ENCODE measurements at places on chromosomes 7 and 10.

GRCh38 chr7:53602817-53603418 is 567.5 kb downstream of the POM121L12 start:
- no peak for DNase-seq

- no peak for DNase-seq
Observed at GRCh38 chr7:12578930-12579640, 8.6 kb downstream of the SCIN start.

DNA sequence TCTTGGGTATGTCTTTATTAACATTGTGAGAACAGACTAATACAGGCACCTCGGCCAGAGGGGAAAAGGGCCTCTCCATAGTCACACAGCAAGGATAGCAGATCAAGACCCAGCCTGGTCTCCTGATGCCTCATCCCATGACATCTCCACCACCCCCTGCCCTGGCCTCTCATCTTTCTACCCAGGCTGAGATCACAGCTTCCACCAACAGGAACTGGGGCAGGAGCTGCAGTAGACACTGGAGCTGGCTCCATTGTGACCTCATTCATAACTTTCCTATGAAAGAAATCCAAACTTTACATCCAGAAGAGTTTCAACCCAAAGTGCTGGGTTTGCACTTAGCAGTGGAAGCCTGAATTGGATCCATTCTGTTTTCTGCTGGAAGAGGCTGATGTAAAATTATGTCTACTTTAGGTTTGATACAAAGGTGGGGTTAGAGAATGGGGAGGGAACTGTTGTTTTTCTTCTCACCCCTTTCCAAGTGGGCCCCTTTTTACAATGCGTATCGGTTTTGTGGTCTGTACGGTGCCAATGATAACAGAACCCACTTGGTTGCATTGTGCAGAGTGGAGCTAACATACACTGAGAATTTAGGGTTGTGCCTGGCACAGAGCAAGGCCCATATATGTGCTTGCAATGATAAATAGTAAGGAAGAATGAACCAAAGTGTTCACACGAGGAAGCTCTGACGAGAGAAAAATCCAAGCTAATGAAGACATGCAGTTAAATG is 28.6 kb upstream of the INSIG1 start:
- no peak for DNase-seq

DNA sequence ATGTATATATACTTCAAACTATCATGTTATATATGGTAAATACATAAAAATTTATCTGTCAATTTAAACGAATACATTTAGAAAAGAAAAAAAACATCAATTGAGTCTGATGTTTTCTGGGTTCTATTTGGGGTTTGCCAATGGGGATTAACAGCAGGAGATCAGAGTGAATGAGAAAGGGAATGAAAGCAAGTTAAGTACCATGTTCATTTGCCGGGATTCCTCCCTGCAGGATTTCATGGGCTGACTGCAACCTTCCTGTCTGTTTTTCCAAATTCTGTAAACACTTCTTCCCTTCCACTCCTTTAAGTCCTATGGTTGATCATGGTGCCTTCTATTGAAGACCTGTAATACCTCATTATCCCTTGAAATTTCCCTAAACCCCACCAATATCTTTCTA is 33.9 kb upstream of the SEMA3A start:
- DNase-seq, result peak; percentile 63

DNA sequence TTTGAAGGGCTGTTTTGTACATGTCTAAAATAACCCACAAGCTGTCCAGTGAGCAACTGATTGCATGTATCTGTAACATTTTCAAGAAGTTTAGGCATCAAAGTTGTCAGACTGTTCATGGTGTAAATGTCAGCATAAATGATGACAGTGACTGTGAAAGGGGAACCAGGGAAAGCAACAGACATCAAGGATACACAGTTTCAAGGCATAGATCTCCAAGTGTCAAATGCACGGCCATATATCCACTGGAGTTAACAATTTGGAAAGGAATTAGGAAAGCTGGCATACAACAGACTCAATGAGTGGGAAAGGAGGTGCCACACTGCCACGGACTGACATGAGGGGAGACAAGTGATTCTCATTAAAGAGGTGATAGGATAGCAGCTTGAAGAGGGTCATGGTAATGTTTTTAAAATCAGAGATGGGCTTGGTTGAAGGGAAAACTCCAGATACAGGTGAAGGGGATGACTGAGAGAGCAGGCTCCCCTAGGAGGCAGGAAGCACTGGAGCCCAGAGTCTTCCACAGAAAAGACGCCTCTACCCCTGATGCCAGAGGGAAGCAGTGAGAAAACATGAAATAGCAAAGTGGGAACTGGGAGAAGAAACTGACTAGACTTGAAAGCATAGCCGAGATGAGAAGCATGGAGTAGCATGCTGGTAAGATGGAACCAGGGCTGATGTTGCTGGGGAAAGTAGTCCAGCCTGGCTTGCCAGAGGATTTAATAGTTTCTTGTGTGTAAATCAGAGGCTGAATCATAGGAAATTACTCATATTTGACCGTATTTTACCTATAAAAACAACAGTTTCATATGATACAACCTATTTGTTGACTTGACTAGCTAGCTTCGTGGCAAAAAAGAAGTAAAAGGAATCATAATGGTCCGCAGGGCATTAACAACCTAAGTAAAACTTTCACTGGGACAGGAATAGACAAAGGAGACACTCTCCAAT is 18.6 kb downstream of the NSMCE4A start:
- DNase-seq, result no peak

DNA sequence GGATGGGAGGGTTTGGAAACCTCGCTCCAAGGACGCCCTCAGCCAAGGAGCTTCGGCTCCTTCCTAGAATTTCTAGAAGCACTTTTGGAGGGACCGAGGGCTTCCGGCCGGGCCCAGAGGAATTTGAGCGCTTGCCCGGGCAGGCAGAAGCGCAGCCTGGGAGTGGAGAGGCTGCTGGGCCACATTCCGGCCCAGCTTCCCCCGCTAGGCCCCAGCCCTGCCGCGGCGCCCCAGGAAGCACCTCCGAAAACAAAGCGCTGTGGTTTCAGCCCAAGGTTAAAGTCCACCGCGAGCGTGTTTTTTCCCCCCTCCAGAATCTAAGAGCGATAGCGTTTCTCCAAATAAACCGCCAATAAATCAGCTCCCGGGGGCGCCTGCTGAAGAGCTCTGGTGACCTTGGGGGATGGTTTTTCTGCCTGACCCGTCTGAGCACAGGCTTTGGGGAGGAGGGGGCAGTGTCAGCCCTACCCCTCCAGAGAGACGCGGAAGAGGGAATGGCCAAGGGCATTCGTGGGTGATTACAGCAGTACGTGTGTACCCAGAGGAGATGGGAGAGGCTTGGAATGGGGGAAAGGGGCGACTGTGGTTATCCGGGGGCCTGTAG is 5.7 kb upstream of the TNRC18 start:
- DNase-seq, result no peak

GRCh38 chr7:73992101-73992562 is 35.8 kb upstream of the ELN start:
- no peak for DNase-seq

DNA sequence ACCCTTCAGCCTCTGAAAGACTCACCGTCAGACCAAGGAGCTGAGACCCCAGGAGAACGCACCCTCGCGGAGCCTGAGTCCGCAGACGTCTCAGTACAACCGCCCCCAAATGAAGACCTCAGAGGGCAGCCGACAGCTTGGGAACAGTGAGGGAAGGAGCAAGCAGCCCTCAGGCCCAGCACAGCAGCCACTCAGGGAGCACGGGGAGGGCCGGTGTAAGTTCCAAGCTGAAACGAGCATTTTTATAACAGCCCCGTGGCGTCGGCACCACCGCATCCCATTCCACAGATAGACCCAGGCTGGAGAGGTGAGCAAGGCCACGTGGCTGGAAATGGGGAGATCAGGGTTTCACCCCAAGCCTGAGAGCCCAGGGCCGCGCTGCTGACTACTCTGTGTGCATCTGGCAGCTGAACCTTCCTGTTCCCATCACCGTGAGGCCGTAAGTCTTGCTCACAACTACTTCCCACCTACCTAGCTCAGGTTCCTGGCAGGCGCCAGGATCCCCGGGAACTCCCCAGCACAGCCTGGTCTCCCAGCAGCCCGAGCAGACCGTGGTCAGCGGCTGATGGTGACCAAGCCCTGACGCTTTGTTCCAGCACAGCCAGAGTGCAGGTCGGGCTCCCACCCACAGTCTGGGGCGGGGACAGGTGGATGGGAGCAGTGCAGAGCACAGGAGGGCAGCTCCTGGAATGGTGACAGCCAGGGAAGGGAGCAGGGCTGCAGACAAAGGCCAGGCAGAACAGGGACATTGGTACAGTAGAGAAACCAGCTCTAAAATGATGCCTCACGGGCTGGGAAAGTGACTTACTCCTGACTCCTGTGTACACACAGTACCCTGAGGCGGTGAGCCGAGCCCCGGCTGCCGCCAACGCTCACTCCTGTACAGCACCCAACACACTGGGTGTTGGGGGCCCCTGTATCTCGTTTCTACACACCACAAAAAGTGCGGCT is 6.1 kb upstream of the NOM1 start:
- DNase-seq, result no peak

GRCh38 chr7:90594751-90595317 is 1.3 kb upstream of the CDK14 start:
- no peak for DNase-seq

DNA sequence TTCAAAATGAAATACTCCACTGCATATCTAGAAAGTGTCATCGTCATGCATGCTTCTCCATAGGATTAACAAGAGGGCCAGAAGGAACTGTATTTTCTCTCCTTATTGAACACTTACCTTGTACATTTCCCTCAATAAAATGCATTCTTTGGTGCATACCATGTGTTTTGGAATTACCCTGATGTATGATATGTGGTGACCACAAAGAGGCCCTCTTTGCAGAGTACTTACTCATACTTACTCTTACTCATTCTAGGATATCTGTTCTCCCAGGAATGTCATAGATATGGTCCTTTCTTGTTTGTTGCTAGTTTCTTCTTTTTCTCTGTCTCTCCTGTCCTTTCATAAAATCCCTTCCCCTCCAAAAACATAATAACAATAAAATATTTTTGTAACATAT is 1087.1 kb upstream of the POT1 start:
- DNase-seq, result no peak

GRCh38 chr10:554182-554848 is 135.2 kb downstream of the DIP2C start:
- no peak for DNase-seq

DNA sequence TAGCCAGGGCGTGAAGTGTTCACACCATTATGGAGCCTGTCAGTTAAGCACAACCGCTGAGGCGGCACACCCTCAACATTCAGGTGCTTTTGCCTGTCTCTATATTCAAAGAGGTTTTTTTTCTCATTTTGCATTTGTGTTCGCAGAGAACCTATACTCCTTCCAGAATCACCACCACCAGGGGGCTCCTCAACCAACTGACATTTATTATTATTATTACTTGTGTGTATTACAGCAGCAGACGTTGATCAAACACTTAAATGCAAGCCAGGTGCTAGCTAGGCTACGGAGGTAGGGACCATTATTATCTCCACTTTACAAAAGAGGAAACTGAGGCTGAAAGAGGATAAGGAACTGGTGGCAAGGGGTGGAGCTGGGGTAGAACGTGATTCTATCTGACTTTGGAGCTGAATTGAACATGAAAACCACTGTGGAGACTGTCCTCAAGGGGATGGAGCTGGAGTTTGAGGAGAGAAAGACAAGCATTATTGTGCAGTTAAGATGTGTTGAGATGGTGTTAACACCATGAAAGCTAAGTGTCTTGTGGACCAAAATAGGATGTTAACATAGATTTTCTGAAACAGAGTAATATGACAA is 133.8 kb upstream of the PLXNA4 start:
- DNase-seq, result no peak

DNA sequence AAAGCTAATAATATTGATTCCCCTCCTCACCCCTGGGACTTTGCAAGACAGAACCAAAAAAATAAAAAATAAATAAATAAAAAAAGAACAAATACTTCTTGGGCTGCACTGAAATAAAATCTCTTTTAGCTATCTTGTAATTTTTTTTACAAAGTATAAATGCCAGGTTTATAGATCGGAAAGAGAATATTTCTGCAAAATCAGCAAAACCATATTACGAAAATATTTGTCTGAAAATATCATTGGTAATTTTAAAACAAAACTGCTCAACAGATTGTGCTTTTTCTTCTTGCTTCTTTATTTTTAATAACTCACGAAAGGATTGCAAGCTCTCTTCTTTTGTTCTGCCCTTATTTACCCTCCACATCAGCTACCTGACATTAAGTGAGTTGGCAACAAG is 213.3 kb downstream of the PLXDC2 start:
- DNase-seq, result no peak

DNA sequence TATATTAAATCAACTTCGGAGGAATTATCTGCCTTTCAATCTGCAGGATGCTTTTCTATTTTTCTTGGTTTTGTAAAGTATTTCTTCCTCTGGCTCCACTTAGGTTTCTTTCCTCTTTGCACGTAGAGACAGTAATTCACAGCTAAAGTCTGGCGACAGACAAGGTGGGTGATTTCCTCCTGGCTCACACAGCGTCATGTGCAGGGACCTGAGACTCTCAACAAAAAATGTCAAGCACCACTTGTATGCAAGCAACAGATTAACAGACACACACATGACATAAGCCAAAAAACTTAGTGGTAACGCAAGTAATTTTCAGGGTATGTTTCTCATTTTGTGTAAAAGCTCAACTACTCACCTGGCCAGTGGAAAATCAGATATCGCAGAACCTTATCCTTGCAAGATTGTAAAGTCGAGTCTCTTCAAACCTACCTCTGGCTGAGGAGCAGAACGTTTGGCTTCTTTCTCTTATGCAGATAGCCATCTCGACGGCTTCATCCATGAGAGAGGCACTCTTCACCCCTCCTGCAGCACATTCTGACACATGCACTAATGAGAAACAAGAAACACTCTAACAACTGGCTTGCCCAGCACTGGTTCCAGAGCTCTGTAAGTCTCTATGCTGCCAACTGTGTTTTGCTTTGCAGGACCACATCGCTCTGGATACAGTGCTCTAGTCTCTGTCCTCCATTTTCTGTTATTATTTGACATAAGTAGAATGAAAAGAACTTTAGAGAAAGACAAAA is 188.0 kb downstream of the CDCA7L start:
- no peak for DNase-seq

DNA sequence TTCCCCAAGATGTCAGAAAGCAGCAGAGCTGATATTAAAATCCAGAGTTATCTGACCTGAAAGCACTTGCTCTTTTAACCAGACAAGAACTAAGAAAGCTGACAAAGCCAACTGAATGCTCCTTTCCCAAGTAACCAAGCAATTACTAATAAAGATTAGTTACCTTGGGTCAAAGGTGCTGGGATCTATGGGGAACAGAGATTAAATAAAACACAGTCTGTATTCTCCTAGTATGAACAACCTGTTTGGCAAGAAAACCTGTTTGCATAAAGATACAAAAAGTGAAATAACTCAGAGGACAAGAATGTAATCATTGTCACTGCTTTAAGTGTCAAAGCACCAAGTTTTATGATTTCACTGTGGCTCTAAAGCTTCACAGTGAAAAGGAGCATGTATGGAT is 35.7 kb downstream of the ITPRID1 start:
- DNase-seq, result no peak

DNA sequence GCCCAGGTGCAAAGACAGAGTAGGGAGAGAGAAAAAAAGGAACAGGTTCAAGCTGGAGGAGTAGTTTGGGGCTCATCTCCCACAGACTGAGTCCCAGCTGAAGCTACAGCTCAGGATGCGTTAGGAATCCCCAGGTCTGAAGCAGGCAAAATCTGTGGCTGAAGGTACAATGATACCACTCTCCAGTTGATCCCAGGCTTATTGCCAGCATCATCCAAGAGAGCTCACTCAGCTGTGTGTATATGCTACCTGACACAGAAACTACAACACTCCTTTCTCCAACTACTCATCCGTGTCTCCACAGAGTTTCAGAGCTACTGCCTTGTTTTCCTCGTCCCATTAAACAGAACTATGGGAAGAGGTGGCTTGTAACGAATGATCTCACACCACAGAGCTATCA is 851.3 kb downstream of the GRID1 start:
- no peak for DNase-seq

GRCh38 chr7:80895056-80895455 is 23.8 kb downstream of the SEMA3C start:
- DNase-seq, result no peak
